ENCODE measurements at places on chromosomes 1 and 21.

- DNase-seq, result no peak
These were observed 39.9 kb upstream of the AK4 start for GRCh38 chr1:65108025-65108642.

DNA sequence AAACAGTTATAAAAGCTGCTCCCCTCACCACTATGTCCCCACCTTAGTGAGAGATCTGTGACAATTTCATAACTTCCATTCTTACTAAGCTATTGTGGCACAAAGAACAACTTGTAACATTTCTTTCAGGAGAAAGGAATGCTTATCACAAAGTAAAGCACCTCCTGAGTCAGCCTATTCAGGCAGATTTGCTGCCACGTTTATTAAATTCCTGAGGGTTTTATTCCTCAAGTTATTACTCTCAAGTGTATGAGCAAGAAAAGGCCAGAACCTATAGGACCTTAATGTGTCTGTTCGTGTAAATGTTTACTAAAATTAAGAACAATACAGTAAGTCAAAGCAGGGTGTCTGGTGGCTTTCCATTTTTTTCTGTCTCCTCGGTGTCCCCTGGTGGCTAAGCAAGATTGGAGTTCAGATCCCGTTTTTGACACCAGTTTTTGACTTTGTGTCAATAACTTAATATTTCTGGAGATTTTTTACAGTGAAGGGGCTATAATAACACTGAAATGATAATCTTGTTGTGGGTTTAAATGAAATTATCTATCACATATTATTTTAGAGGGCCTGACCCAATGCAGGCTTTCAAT is 1539.6 kb downstream of the BRINP3 start:
- DNase-seq, result no peak

- DNase-seq, result no peak
These were observed 29.0 kb upstream of the LMO4 start for GRCh38 chr1:87299661-87300060.

DNA sequence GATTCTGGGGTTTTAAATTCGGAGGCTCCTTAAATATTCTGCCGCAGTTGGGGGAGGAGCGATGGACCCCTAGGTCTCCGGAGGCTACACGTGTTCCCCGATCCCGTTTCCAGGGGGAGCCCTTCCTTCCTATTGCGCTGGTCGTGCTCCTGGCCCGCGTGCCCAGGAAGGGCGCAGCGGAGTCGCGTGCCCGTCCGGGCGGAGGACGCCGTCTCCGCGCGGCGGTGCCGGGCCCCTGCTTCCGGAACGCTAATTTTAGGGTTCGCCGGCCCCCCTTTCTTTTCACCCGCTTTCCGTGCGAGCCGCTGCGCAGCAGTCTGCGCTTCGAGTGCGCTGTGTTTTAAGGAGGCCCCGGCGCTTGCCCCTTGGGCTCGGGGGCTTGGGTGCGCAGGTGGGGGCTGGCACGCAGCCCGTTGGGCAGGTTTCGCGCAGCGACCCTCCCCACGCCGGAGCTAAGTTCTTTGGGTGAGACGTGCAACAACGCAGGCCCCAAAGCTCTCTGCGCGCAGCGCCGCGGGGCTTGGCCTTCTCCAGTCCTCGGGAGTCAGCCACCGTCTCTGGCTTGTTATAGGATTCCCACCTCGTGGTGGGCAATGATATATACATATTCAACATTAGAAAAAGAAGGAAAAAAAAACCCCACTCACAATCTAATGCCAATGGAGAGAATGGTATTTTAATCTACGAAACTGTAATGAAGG is 43.5 kb upstream of the DNAJC6 start:
- no peak for DNase-seq

GRCh38 chr1:235946571-235946981 is 79.9 kb upstream of the LYST start:
- DNase-seq, result no peak

GRCh38 chr1:170694172-170694926 is 30.4 kb downstream of the PRRX1 start:
- no peak for DNase-seq

DNA sequence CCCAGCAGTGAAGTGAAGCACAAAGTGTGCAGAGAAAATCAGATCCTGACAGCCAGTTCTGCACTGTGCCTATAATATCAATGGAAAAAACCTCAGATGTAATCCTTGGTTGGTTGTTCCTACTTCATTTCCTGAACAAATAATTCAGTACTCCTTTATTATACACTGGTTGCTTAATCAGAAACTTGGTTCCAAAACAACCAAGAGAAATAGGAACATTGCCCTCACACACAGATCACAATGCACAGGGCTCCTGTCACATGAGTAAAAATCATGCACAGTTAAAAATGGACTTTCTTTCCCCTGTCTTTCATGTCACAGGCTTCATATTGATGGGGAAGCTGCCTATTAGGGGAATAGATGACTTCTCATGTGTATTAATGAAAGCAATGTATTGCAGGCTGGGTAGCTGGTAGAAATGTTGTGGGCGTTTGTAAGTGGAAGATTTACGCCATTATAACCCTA is 9.7 kb downstream of the DNASE2B start:
- DNase-seq, result no peak

DNA sequence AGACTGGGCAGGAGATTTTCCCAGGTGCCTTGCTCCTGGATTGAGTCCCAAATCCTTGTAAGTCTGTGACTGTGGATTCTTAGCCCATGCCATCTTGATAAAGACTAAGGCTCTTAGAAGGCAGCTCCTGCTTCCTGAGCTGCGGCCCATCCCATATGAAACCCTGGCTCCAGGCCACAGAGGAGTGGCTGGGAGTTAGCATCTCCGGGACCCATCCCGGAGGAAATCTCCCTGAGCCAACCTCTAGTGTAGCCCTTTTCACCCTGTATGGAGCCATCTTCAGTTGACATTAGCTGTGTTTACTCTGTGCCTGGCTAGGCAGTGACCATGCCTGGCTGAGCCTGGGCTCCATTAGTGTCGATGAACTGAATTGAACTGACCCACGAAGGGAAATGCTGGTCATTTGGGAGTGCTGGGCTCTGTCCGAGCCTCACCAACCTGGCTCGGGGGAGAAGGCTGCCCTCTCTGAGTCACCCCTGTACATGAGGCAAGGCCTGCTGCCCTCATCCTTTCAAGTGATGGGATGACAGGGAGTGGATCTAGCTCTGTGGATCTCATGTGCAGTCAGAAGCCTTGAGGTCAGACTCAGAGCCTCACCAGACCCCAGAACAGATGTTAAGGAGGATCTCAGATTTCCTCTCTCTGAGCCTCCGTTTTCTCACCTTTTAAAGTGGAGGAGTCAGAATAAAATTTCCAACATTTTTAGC is 37.5 kb downstream of the LGR6 start:
- no peak for DNase-seq

DNA sequence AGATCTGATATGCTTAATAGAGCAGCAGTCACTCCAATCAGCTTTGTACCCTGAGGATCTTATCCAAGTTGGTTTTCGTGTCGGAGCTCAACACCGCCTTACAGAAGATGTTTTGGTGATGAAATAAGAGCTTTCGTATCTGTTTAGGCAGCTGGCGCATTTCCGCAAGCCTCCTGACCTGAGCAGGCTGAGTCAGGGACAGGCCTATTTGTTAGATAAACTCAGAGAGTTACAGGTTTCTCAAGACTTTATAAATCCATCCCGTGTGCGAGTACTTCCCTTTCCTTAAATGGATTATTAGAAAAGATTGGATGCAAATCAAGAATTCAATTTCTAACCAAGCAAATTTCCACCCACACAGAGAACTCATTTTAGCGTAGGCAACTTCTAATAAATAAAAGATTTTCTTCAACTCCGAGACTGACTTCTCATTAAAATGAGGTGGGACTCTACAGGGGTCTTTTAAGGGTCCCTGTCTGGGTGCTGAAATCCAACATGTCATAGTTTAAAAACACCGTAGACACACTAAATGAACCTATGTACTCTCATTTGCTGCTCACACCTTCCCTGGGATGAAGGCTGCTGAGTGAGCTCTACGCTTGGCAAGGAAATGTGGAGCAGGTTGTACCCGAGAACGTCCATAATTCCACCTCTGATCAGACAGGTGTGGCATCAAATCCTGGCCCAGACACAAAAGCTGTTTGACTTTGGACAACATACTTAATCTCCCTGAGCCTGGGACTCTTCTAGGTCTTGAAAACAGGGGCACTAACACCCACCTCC is 106.9 kb upstream of the F3 start:
- no peak for DNase-seq

GRCh38 chr1:91854852-91855534 is 31.0 kb downstream of the TGFBR3 start:
- no peak for DNase-seq

DNA sequence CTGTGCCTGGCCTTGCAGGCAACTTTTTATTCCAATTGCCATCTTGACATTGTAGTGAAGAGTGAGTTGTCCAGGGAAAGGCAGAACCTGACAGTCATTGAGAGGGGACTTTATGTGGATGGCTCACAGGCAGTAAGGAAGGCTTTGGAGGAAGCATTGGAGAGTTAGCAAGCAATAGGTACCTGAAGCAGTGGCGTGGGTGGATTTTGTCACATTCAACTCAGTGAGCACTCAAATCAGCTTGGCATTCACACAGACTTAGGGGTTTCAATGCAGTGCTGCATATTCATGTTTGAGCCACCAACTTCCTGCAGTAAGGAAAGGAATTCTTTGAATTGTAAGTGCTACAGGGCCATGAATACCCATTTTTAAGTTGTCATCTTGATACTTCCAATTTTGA is 69.0 kb downstream of the AK4 start:
- no peak for DNase-seq

DNA sequence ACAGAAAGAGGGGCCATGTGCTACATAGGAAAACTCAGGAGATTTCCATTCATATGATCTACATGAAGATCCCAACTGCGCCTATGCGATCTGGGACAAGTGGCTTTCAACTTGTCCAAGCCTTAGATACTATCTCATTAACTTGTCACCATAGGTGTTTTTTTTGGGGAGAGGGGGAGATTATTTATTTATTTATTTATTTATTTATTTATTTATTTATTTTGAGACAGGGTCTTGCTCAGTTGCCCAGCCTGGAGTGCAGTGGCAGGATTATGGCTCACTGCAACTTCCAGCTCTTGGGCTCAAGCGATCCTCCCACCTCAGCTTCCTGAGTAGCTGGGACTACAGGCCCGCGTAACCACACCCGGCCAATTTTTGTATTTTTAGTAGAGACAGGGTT is 11.3 kb downstream of the FABP3 start:
- DNase-seq, result no peak

- peak; percentile 47 for DNase-seq
These were observed 109.5 kb upstream of the SIM2 start for GRCh38 chr21:36589352-36589971.

DNA sequence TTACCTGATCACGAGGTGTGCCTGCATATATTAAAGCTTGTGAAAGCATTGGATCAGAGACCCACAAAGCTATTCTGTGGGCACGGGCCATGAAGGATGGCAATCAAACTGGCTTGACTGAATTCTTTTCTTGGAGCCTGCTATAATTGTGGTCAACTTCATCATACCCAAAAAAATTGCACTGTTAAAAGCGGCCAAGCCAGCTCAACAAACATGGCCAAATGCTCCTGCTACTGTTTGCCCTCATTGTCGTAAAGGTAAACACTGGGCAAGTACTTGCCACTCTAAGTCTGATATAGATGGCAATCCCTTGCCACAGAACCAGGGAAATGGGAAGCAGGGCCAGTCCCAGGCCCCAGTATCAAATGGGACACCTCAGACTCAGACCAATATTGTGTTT is 6.6 kb upstream of the GSTM5 start:
- DNase-seq, result no peak

DNA sequence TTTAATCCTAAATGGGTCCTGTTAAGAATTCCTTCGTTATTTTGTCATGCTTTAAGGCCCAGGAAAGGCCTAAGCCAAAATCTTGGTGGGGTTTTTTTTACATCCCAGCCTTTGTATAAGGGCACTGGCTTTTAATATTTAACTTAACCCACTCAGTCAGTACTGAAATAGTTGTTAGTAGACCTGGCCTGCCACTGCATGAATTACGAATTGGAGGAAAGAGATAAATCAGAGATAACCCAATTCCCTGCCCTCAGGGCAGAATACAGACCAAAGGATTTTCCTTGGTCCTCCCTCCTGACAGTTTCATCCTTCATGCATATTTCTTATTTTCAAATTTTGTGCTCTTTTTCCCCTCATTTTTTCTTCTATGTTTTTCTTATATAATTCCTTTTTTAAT is 193.0 kb downstream of the FASLG start:
- DNase-seq, result no peak

- peak; percentile 95 for DNase-seq
These were observed 105.9 kb upstream of the POU3F1 start for GRCh38 chr1:38152351-38153065.

- DNase-seq, result no peak
These were observed 22.6 kb downstream of the GPR157 start for GRCh38 chr1:9106286-9106685.

DNA sequence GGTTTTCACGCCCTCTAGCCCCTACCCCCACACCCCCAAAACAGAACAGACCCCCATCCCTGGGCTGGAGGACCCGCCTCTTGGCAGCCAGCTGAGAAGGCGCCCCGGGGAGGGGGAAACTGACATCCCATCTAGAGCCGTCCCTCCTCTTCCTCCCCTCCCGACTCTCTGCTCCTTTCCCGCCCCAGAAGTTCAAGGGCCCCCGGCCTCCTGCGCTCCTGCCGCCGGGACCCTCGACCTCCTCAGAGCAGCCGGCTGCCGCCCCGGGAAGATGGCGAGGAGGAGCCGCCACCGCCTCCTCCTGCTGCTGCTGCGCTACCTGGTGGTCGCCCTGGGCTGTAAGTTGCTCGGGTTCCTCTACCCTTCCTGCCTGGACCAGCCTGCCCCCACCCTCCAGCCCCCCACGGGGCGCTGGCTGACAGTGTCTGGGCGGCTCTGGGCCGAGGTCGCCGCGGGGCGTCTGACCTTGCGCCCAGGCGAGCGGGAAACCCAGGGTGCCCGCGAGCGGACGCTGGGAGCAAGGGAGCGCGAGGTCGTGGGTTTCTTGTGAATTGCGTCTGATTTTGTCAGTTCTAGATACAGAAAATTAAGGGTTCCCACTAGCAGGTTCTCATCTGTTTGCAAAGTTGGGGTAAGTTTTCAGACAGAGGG is 618 bp downstream of the JAM2 start:
- peak; percentile 42 for DNase-seq

DNA sequence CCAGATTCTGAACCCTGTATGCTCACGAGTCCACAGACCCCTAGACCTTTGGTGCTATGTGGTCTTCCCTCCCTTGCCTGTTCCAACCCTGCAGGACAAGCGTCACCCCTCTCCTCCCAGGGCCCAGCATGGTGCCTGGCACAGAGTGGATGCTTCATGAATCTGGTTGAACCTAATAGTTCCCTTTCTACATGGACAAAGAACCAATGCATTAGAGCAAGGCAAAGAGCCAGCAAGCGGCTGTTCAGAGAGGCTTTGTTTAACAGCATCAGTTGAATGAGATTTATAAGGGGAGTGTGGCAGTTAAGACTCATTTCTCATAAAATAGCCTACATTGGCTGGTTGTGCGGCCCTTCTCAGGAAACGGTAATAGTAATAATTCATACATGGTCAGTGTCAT is 14.9 kb downstream of the SLC26A9 start:
- DNase-seq, result no peak

DNA sequence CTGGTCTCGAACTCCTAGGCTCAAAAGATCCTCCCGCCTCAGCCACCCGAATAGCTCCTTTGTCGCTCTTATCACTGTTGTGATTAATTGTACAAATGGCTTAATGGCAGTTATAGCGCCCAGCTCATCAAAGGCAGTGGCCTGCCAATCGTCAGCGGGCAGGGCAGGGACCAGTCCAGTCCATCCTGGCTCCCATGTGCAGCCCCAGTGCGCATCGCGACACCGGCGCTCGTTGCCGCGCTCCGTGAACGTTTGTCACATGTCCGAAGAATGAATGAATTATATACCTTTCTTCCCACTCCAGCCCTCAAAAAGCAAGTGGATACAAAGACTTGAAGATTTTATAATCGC is 18.4 kb downstream of the MTX1 start:
- DNase-seq, result no peak

- no peak for DNase-seq
These were observed 316.0 kb downstream of the VAV3 start for GRCh38 chr1:107649023-107649422.
